ENCODE measurements at places on chromosomes 7 and 10.

- DNase-seq, result no peak
These were observed 201.8 kb downstream of the NSUN6 start for GRCh38 chr10:18449611-18450026.

DNA sequence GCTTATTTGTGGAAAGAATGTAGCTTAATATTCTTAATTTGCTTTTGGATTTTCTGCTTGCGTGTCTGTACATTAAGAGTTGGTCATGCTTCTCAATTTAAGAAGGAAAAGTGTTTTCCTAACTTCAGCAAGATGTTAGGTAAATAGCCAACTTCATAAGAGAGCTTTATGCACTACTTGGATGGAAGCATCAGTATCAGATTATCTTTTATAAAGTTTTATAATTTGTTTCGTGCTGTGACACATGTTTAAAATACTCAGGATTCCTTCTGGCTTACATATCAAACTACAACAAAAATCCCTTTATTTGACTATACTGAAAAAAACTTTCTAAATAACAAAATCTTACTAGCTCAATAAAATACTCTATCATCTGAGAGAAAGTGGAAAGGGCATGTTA lies 34.8 kb upstream of the AGR2 start:
- DNase-seq, result no peak

DNA sequence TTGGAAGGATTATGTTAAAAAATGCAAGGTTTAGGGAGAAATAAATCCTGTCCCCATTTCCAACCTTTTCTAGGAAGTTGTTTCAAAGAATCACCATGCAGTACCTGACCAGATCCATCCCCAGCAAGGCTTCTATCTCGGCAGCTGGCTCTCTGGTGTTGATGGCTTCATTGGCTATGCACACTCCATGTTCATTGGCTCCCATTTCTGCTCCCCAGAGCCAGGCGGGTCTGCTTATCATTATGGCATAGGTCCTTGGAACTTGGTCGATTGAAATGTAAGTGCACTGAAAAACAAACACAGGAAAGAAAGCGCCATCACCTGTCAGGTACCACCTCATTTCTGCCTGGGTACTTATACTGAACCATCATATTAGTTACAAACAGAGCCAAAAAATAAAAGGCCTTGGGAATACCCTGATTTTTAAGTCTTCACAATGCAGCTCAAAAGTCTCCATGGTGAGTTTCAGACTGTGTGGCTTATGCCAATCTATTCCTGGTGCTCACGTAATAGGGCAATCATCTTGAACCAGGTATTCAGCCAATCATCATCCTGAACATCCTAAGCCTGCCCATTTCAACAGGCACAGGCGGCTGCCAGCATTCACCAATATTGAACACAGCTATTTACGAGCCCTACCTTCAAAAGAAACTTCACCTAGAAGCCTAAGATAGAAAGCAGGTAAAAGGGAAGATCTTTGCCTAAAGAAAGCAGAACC lies 34.4 kb downstream of the SCRN1 start:
- DNase-seq, result no peak

DNA sequence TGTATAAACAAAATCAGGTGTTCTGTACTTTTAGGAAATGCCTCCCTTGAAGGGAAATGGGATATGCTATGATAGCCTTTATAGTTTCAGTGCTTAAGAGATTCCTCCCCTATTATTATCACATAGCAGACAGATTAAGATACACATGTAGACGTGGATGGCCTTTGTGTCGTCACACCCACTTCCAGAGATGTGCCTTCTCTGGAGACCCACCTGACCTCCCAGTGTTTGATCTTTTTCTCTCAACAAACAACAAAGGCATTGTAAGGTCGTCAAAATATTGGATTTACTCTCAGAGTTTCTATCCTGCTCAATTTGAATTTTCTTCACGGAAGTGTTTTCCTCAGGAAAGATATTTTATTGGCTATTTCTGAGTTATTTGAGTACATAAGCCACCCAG lies 25.7 kb upstream of the C1GALT1 start:
- no peak for DNase-seq

DNA sequence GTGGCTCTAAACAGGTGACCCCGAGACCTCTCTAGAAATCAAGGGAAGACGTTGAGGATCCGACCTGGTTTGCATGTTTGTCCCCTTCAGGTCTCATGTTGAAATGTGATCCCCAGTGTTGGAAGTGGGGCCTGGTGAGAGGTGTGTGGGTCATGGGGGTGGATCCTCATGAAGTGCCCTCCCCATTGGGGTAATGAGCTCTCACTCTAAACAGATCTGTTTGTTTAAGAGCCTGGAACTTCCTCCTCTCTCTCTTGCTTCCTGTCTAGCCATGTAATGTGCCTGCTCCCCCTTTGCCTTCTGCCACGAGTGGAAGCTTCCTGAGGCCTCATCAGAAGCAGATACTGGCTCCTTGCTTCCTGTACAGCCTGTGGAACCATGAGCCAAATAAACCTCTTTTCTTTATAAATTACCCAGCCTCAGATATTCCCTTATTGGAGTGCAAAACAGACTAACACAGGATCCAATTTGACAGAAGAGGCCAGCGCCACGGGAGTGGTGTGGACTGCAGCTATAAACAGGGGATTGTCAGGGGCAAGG lies 10.8 kb upstream of the POLM start:
- no peak for DNase-seq

DNA sequence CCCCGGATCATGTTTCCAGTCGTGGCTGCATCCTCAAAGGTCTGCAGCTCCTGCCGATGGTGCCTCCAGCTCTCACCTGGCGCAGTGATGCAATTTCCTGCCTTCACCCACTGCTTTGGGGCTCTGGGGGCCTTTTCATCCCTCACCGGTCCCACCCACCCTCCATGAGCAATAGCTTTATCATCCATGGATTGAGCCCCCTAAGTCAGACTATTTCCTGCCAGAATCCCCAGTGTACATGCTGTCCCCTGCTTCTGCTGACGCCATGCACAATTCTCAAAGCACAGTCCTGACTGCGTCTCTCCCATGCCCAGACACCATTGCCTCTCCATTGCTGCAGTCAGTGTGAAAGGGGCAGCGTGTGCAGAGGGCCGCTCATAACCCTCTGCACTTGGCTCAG lies 49.7 kb downstream of the FAM241B start:
- DNase-seq, result no peak

- no peak for DNase-seq
These were observed 1.2 kb upstream of the TRRAP start for GRCh38 chr7:98877146-98877545.

GRCh38 chr10:95848841-95849240 lies 58.9 kb upstream of the CC2D2B start:
- no peak for DNase-seq

- no peak for DNase-seq
These were observed 508.9 kb downstream of the RPS24 start for GRCh38 chr10:78542521-78542920.

- peak; percentile 21 for DNase-seq
These were observed 13.6 kb downstream of the SNX10 start for GRCh38 chr7:26305090-26305868.

GRCh38 chr10:34916314-34916713 lies 101.2 kb upstream of the PARD3 start:
- DNase-seq, result no peak

GRCh38 chr10:125012851-125013528 lies 71.1 kb downstream of the ZRANB1 start:
- DNase-seq, result no peak

- DNase-seq, result no peak
These were observed 146.5 kb downstream of the NRF1 start for GRCh38 chr7:129757991-129758390.

DNA sequence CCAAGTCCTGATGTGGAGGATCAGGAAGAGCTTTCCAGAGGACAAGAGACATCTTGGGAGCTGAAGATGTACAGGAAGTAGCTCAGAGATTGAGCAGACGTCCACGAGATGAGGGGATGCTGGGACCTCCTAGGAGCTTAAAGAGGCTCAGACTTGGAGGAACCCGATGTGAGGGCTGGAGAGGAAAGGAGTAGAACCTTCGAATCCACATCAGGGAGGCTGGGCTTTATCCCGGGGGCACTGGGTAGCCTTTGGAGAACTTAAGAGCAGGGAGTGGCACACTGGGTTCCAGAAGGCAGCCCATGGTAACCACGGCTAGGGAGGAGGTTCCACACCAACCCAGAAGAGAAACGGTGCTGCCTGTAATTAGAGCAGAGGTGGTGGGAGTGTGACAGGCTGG lies 10.8 kb downstream of the PRKCQ start:
- no peak for DNase-seq

GRCh38 chr7:44216019-44216418 lies 15.2 kb downstream of the YKT6 start:
- DNase-seq, result no peak

- no peak for DNase-seq
These were observed 93.2 kb downstream of the SKIDA1 start for GRCh38 chr10:21432266-21432665.

- no peak for DNase-seq
These were observed 39.6 kb upstream of the CACNB2 start for GRCh38 chr10:18100669-18101068.

DNA sequence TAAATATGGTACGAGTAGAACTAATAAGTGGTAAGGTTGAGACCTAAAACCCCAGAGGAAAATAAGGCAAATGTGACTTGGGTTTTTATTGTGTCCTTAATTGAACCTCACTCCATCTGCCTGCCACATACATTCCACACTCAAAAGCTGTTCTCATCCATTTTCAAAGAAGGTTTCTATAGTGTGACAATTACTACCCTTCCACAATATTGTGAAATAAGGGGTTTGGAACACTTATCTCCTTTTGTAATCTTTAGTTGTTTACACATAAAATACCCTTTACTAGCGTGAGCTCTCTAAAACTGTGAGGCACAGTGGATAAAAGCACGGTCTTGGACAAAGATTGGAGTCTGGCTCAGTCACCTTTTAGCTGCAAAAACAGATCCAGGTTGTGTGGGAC lies 166.6 kb downstream of the THSD7A start:
- DNase-seq, result no peak

DNA sequence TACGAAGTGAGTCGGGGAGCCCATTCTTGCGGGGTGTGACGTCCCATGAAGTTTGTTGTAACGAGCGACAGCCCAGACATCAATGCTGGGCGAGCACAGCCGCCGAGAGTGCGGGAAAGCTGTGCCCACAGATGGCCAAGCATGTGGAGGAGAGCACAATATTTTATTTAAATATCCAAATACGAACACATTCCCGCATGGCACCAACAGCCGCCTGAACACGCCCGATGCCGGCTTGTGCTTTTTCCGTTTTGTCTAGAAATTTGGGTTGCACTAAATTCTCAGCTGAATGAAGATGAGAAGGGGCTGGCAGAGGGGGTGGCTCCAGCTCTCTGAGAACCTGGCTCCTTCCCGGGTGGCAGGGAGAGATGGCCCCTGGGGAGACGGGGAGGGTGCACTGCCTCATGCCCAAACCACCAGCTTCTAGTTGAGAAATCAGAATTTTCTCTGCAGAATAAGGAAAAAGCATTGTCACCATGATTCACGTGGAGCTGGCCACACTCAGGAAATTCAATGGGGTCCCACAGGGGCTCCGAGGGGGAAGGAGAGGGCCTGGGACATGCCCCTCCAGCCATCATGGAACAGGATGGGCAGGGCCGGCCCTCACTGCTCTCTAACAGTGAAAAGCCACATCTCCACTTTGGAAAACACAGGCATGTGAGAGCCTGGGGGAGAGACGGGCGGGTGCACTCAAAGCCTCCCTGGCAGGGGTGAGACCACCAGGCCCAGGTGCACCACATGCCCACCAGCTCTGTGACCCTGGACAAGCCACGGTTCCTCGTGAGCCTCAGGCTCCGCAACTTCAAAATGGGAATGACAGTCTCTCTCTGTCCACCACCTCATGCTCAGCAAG lies 48.3 kb downstream of the EBF3 start:
- DNase-seq, result no peak

GRCh38 chr10:112639298-112639697 lies 192.3 kb downstream of the VTI1A start:
- DNase-seq, result no peak

DNA sequence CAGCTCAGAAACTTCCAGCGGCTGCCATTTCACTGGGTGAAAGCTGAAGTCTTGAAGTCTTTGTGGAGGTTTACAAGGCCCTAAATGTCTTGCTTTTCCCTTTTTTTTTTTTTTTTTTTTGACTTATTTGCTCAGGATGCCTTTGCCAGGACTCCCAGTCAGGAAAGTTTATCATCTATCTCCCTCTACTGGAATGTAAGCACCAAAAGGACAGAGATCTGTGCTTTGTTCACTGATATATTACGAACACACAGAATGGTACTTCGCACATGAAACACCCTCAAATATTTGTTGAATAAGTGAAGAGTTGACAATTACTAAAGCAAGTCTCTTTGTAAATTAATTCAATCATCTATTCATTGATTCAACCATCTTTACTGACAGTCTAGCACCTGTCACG lies 23.2 kb downstream of the ABCB4 start:
- no peak for DNase-seq

GRCh38 chr10:13347500-13348156 lies 465 bp downstream of the SEPHS1 start:
- DNase-seq, result peak; percentile 83

DNA sequence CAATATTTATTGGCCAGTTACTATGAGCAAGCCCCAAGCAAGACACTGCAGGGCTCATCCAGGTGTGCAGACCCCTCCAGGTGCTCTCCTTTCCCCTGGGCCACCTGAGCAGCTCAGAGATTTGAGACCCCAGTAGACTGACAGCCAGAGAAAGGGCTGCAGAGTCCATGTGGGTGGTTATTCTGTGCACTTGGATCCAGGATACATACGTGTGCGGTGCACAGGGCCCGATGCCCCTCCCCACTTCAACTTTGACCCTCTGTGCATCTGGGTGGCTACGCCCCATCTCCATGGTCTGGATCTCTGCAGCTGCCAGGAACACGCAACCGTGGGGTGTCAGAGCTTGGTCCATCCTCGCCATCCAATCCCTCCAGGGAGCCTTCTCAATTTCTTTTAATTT lies 72.9 kb downstream of the MKI67 start:
- DNase-seq, result no peak

GRCh38 chr7:138125598-138126111 lies 49.4 kb downstream of the AKR1D1 start:
- no peak for DNase-seq

- DNase-seq, result no peak
These were observed 216.8 kb downstream of the TCERG1L start for GRCh38 chr10:131094527-131095312.

DNA sequence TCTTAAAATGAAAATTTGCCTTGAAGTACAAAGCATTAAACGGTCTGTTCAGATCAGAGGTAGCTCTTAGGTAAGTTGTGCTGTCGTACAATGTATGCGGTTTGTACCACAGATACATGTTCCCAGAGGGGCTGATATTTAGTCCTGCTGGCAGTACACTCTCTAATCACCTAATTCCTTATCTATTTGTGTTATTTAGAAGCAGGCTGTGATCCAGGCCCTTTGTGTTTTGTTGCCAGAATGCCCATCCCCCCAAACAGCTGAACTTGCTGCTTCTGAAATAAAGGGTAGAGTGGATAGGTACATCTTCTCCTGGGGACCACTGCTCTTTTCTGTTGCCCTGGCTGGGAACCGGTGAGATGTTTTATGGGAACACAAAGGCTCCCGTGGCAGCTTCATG lies 84.5 kb downstream of the SND1 start:
- no peak for DNase-seq

- no peak for DNase-seq
These were observed 295.9 kb downstream of the TNS3 start for GRCh38 chr7:47285860-47286491.

- peak; percentile 47 for DNase-seq
These were observed 875 bp upstream of the HECTD2 start for GRCh38 chr10:91409069-91409868.

All from CD4-positive, alpha-beta T cell treated with Interleukin-12 subunit alpha and Interleukin-12 subunit beta, for 1 hour (primary cell).